IPS DF 6.9 (cell line): ENCODE measurements at places on chromosomes 7 and 10.

DNA sequence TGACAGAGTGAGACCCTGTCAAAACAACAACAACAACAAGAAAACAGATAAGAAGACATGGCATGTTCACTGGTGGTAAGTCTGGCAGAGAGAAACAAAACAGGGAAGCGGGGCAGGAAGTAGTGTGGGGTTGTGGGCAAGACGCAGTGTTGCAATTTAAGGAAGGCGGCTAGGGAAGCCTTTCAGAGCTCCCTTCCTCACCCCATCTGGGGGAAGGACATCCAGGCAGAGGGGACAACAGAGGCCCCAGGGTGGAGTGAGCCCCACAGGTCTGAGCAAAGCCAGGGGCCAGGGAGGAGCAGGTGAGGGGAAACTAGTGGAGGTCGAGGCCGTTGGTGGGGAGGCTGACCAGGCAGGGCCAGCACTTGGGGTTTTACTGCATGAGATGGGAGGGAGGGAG, 16.8 kb downstream of the LAT2 start:
- DNase-seq = no peak

GRCh38 chr10:114294549-114294948, 55.5 kb downstream of the VWA2 start:
- DNase-seq = no peak

DNA sequence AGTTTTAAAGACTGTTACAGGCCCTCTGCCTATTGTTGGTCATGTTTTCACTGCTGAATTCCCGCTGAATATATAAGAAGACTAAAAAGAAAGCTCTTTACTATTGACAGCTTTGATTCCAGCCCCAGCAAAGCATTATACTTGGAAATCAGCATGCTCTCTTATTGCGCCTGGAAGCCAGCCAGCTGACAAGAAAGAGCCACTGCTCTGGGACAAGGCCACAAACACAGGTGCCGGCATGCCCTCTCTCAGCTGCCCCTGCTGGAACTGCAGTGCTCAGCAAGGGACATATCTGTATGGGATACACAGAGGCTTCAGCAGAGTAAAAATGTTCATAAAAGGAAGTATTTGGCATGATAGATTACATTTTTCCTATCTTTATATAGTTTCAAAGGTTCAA, 523.9 kb downstream of the ADRA2A start:
- no peak for DNase-seq

- DNase-seq = no peak
These were observed at the start of gene ITGB8 for GRCh38 chr7:20330239-20330927. TSS of gene ITGB8 (plus strand) at chr7:20330900. CDS start at chr7:20331807, 907 bp downstream.

GRCh38 chr10:132395704-132396493, 1.1 kb upstream of the PWWP2B start:
- no peak for DNase-seq

- no peak for DNase-seq
These were observed 23.1 kb upstream of the PIK3CG start for GRCh38 chr7:106841896-106842390.

DNA sequence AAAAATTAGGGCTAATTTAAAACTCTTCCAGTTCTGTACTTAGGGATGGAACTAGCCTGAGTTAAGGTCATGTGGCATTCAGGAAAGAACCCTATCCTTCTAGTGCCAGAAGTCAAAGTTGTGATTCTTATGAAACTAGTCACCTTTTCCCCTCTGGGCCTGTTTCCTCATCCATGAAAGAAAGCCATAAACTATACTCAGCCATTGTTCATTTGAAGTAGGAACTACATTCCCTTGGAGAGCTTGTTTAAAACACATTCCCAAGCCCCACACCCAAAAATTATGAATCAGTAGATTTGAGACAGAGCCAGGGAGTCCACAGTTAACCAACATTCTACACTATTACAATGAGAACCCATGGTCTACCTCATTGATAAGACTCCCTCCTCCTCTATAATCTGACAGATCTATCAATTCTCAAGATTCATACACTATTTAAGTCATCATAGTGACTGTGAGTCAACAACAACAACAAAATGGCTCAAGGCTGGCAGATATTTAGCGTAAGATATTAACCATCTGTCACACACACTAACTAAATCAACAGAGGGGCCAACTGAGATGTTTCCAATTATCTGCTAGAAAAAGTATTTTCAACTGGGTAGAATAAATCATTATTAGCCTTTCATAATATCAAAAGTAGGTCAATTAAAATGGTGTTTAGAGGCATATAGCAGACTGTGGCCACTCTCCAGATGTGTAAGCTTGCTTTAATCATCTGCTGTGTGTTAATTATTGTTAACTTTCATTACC, 102.3 kb downstream of the SLC25A13 start:
- no peak for DNase-seq

DNA sequence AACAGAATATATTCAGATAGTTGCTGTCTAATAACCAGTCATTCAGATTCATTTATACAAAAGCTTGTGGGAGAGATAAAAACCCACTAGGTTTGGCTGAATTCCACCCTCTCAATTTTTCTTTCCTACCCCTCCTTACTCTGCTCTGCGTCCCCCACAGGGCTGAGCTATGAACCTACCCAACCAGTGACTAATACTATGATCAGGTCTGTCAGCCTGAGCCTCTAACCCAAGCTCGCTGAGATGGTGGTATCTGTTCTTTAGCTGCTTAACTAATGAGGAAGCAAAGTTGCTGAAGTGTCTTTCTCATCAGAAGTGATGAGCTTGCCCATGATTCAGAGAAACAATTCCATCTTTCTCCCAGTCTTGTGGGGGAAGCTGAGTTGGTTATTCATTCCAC, 248.7 kb upstream of the GPR26 start:
- no peak for DNase-seq

- DNase-seq = no peak
These were observed 30.5 kb downstream of the ENO4 start for GRCh38 chr10:116879817-116880216.

DNA sequence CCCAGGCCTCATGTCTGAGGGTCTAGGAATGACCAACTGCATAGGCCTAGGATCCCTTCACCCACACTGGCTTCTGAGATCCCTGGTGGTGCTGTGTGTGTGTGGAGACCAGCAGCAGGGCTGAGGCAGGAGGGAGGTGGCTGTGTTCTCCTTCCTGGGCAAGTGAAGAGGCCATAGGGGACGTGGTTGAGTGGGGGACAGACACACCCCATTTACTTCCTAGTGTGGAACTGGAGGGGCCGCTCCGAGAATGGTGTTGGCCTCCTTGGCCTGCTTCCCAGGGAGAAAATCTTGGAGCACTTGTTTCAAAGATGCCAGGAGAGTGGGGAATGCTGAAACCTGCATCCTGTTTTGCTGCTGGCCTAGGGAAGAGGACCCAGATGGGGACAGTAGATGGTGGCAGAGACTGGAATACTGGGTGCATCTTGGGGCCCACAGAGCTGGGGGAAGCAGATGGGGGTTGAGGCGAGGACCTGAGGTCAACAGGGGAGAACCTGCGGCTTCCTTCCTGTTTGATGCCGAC, 19.1 kb downstream of the UBTD1 start:
- DNase-seq = no peak

- no peak for DNase-seq
These were observed 173.1 kb upstream of the LRRTM3 start for GRCh38 chr10:66752714-66753113.

DNA sequence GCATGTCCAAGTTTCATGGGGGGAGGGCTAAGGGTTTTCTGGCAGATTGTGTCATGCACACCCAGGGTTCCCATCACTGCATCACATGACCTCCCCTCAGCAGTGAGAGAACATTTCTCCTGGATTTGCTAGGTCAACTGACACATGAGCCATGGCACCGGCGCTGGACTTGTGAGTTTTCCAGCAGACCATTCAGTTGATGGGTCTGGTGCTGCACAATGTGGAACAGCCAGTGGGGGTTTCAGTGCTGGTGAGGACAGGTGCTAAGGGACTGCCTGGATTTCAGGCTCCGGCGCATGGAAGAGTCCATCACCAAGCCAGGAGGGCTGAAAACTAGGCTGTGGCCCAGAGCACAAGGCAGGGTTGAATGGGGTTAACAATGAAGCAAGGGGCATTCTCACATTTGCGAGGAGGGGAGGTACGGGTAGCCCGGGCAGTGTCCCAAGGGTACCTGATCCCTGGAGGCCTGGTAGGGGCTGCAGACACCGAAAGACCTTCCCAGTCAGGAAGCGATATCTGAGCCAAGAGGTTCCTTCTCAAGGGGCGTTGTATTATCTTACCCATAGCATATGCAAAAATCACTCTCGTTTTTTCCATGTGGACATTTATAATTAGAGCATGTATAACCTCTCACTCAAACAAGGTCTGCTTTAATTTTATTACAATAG, 203.0 kb downstream of the TNS3 start:
- DNase-seq = no peak

GRCh38 chr10:31921031-31921430, 7.6 kb downstream of the ARHGAP12 start:
- DNase-seq = no peak
